CD8-positive, alpha-beta memory T cell (primary cell): ENCODE measurements at places on chromosomes 6 and 20.
A peak's percentile ranks its signal among the peaks of the same experiment; 100 is the strongest.

GRCh38 chr6:88985901-88986300 is 22.5 kb upstream of the RNGTT start:
- H3K27me3 ChIP-seq = no peaks in the 10 kb centered on the region
- no peak overlapping the region for H3K27ac ChIP-seq
- H3K4me1 ChIP-seq = peaks cover 3% of the 10 kb centered on the region
- no peak overlapping the region for H3K4me3 ChIP-seq

DNA sequence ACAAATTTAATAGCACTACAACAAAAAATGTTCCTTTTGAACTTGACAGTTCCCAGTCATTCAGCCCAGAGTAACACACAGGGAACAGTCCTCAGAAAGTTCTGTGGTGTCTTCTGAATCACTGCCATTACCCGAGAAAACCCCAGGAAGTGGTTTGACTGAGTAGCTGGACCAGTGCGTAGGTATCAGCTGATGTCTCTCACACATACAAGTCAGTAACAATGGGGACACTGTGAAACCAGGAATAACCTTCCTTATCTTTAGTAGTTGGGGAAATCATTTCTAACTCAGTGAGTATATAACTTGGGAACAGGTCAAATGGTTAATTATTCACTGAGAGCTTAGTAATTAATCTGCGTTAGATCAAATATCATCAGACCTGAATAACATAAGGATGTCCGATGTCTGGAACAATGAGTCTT is 73.1 kb downstream of the HIVEP2 start:
- H3K4me3 ChIP-seq = no peak overlapping the region
- no peaks in the 10 kb centered on the region for H3K36me3 ChIP-seq
- H3K27me3 ChIP-seq = no peaks in the 10 kb centered on the region
- H3K27ac ChIP-seq = no peak overlapping the region
- H3K4me1 ChIP-seq = peaks cover 72% of the 10 kb centered on the region
- DNase-seq = peak; percentile 21

DNA sequence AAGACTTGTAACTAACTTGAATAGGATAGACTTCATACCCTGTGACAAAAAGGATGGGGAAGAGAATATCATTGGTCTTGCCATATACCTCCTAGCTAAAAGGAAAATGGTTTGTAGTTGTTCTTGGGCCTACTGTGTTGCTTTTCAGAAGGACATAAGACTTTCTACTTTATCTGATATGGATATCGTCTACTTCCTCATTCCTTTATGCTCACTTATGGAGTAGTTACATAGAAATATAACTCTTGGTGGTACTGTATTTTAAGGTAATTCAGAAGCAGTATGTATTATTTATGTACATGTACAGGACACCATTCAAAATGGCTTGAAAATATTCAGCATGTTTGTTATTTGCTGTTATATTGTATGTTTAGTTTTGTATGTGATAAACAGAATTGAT is 8.0 kb downstream of the FAM217B start:
- no peak overlapping the region for H3K4me3 ChIP-seq
- no peak for DNase-seq
- peaks cover 11% of the 10 kb centered on the region for H3K36me3 ChIP-seq
- peaks cover 8% of the 10 kb centered on the region for H3K4me1 ChIP-seq
- H3K27me3 ChIP-seq = no peaks in the 10 kb centered on the region
- H3K27ac ChIP-seq = no peak overlapping the region

DNA sequence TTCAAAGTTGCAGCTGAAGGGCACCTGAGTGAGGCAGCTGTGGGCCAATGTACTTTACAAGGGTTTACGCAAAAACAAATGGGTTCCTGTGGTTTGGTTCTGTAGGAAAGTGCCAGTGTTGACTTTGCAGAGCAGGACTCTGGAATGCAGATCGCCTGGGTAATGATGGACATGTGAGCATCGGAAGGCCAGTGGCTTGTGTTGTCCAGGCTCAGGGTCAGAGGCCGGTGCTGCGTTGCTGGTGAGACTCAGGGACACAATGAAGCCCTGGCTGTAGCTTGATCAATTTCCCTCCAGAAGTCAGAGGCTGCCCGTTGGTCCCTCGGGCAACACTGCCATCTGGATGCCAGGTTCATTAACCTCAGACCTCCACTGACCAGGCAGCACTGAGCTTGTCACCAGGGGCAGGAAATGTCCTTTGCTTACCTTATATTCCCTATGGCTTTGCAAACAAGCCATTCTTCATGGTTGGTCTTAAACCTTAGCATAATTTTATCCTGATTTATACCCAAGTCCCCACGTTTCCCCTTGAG is 753.4 kb downstream of the QKI start:
- DNase-seq = no peak
- no peak overlapping the region for H3K27ac ChIP-seq
- no peaks in the 10 kb centered on the region for H3K4me1 ChIP-seq
- H3K27me3 ChIP-seq = no peaks in the 10 kb centered on the region
- no peak overlapping the region for H3K4me3 ChIP-seq
- H3K36me3 ChIP-seq = no peaks in the 10 kb centered on the region

DNA sequence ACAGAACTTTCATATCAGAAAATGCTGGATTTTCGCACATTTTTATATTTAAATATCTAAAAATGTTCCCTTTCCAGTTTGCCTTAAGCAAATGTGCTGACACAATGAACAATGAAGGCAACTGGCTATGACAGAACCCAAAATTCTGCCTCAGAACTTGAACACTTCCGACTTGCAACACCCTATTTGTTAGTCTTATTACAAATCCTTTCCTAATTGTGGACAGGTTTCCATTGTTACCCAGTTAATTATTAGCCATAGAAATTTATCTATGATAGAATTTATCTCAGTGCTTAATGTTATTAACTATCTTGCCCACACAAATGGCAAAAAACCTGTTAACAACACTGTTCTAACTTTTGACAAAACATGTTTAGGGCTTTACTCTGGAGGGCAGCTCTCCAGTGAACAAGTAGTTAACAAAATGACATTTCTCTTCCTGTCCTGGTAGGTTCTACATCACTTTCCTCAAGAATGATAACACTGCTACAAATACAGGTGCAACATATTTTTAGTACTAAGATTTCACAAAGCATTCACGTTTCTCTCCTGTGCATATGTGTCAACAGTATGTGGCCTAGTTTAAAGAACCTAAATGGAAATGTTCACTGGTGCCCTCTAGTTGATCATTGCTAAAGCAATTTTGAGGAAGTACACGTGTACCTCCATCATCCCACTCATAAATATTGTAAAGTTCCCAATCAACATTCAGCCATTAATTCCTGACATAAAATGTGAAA is 58.4 kb downstream of the HIVEP2 start:
- no peaks in the 10 kb centered on the region for H3K27me3 ChIP-seq
- H3K4me3 ChIP-seq = no peak overlapping the region
- DNase-seq = no peak
- H3K36me3 ChIP-seq = no peaks in the 10 kb centered on the region
- no peak overlapping the region for H3K27ac ChIP-seq

GRCh38 chr6:154733183-154733625 is at the start of gene SCAF8:
Gene SCAF8 (plus strand): TSS chr6:154733416. CDS start chr6:154733901, 485 bp downstream.
- H3K36me3 ChIP-seq = no peaks in the 10 kb centered on the region
- peak within 1 kb of the TSS; percentile 86 for H3K27ac ChIP-seq
- H3K27me3 ChIP-seq = no peaks in the 10 kb centered on the region

DNA sequence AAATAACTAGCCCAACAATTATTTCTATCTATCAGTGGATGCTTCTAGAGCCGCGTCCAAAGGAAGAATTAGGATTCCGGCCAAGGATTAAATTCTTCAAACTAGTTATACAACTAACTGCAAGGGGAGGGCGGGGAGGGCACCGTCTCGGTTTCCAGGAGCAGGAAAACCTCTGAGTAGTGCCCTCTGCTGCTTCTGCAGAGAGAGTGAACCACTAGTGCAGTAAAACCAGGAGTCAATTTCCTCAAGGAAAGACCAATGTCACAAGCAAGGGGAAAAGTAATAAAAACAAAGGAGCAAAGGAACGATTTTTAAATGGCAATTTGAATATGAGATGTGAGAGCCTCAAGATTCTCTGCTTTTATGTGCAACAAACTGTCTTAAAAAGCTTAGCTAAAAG is 16.5 kb upstream of the UBE2J1 start:
- H3K27me3 ChIP-seq = no peaks in the 10 kb centered on the region
- H3K4me3 ChIP-seq = no peak overlapping the region
- H3K36me3 ChIP-seq = no peaks in the 10 kb centered on the region
- peaks cover 22% of the 10 kb centered on the region for H3K4me1 ChIP-seq
- no peak overlapping the region for H3K27ac ChIP-seq

- DNase-seq = no peak
- no peaks in the 10 kb centered on the region for H3K27me3 ChIP-seq
- peaks cover 20% of the 10 kb centered on the region for H3K4me1 ChIP-seq
- H3K4me3 ChIP-seq = no peak overlapping the region
Measured at GRCh38 chr6:69784595-69785377, 12.0 kb downstream of the LMBRD1 start.

- peak; percentile 35 for DNase-seq
- peak overlapping the region; percentile 35 for H3K4me3 ChIP-seq
- H3K36me3 ChIP-seq = no peaks in the 10 kb centered on the region
- H3K27ac ChIP-seq = no peak overlapping the region
- H3K27me3 ChIP-seq = no peaks in the 10 kb centered on the region
Measured at GRCh38 chr6:52063584-52064344, 23.6 kb downstream of the PKHD1 start.

DNA sequence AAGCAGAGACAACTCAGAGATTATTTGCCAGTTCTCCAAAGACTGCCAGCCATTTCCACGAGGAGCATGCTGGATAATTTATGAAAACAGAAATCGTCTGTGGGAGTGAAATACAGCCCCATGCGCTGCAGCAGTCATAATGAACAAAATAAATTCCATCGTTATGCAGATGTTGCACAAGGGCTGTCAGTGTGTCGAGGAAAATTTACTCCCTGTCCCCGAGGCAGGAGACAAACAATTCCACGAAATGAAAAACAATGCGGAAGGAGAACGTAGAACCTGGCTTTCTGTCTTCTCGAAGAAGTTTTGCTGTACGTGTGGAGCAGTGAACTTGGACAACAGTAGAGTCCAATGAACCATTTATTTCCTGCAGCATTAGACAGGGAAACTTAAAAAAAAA is 399.4 kb downstream of the CD83 start:
- no peaks in the 10 kb centered on the region for H3K27me3 ChIP-seq
- no peaks in the 10 kb centered on the region for H3K4me1 ChIP-seq
- no peak overlapping the region for H3K27ac ChIP-seq
- H3K4me3 ChIP-seq = no peak overlapping the region
- DNase-seq = no peak

DNA sequence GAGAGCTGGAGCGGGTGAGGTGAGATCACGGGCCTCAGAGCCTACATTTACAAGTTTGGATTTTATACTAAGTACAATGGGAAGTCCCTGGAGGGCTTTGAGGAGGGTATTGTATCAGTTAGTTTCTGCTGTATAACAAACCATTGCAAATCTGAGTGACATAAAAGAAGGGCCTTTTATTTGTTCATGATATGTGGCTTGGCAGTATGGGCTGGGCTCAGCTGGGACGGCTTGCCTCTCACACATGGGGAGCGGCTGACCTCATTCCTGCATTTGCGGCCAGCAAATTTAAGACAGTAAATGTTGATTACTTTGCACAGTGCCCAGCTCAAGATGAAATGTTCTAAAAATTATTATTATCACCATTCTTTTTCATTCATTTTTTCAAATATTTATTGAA is 21.7 kb downstream of the GDAP1L1 start:
- no peak for DNase-seq
- H3K4me3 ChIP-seq = no peak overlapping the region
- H3K4me1 ChIP-seq = no peaks in the 10 kb centered on the region
- no peaks in the 10 kb centered on the region for H3K27me3 ChIP-seq
- H3K36me3 ChIP-seq = no peaks in the 10 kb centered on the region

DNA sequence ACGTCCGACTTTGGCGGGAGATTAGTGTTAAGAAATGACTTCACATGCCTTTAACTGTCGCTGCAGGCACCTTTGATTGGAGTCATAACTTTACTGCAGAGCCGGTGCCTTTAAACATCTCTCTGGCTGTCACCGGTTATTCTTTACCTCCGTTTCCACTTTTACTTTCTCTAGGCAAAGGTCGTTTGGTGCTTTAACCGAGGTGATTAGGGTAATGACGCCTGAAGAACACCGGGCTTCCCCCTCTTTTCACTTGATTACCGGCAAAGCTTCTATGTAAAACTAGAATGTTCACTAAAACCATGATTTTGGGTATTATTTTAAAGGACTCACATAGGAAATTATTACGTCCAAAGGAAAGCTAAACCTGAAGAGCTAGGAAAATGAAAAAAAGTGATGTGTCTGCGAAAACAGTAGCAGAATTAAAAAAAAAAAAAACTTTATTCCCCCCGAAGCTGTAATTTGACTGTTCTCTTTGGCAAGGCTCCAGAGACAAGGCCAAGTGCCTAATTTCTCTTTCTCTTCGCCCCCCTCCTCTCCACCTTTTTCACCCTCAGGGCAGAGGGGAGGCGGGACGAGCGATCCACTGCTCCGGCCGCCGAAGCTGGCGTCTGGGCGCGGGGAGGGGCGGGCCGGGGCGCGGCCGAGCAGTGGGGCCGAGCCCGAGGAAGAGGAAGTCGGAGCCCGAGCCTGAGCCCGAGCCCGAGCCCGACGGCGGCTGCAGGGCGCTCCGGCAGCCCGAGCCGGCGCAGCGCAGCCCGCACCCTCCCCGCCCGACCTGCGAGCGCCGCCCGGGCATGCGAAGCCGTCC is at the start of gene PLEKHG1:
Gene PLEKHG1, plus strand, starts transcription at position 687 of the 811 bp plus-strand sequence. CDS start 133,797 bp downstream, outside the sequence.
- H3K27ac ChIP-seq = peak within 1 kb of the TSS; percentile 7
- peak; percentile 46 for DNase-seq
- no peaks in the 10 kb centered on the region for H3K4me1 ChIP-seq

DNA sequence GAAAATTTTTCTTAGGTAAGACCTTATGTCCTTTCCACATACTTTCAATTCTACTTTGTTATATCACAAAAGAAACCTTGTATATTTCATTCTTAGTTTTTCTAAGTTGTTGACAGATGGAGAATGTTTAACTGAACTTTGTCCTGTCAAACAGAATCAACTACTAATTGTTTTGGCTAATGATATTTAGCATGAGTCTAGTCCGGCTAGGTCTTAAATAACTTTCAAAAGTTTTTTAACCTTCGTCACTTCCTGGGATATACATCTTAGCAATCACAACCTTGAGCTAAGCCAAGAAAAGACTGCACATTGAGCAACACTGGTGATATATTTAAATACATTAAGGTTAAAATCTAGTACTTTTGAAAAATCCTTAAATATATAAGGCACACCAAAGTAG is 62.9 kb upstream of the RUNX2 start:
- H3K4me3 ChIP-seq = no peak overlapping the region
- no peaks in the 10 kb centered on the region for H3K4me1 ChIP-seq
- DNase-seq = no peak
- no peaks in the 10 kb centered on the region for H3K27me3 ChIP-seq

DNA sequence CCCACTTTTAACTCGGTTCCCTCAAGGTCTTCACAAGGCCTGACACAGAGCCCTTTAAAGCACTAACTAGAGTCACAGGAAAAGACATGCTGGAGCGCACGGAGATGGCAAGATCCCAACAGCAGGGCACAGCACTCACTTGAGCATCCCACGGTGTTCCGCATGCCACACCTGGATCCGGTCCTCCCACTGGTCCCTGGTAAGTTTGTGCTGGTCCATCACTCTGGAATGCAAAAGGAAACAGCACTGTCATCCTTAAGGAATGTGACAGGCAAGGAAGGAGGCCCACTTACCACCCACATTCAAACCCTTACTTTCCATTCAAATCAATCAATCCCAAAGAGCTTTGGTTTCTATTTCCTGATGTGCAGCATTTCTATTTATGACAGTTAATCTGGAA is 34.7 kb downstream of the EZR start:
- H3K36me3 ChIP-seq = peaks cover 76% of the 10 kb centered on the region
- no peak overlapping the region for H3K27ac ChIP-seq
- peaks cover 16% of the 10 kb centered on the region for H3K4me1 ChIP-seq
- H3K4me3 ChIP-seq = no peak overlapping the region

GRCh38 chr20:61692479-61692878 is 373.2 kb downstream of the TAF4 start:
- no peaks in the 10 kb centered on the region for H3K4me1 ChIP-seq
- H3K27ac ChIP-seq = no peak overlapping the region
- H3K4me3 ChIP-seq = no peak overlapping the region
